Stimulated activated naive B cell treated with anti-CD40 and anti-IgM and Interleukin-4, amounts not matched to agents 10 μg/mL and 1 μg/mL and 100 μg/mL, for 72 hours (primary cell): ENCODE measurements at places on chromosomes 2 and 18.
A peak's percentile ranks its signal among the peaks of the same experiment; 100 is the strongest.

- H3K27ac ChIP-seq, result no peak overlapping the region
- H3K36me3 ChIP-seq, result no peaks in the 10 kb centered on the region
- DNase-seq, result no peak
These were observed 1434.4 kb downstream of the LRP1B start for GRCh38 chr2:140696449-140696848.

DNA sequence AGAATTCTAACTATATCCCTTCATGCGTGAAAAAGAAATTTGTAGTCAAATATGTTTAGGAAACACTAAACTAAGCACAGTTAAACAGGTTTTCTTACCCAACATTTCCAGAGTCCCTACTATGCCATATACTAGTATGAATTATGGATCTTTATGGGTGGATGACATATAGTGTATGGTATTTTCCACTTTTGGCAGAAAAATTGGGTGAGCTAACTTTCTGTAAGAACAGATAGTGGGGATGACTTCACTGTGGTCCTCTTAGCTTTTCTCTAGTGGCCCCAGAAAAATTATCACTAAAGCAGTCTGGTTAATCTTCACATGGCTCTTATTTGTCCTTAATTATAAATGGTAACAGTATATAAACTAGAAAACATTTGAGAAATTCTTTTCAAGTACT, 240.0 kb upstream of the GULP1 start:
- H3K27me3 ChIP-seq, result no peaks in the 10 kb centered on the region
- DNase-seq, result no peak
- no peak overlapping the region for H3K27ac ChIP-seq
- no peaks in the 10 kb centered on the region for H3K36me3 ChIP-seq
- no peak overlapping the region for H3K4me3 ChIP-seq
- no peaks in the 10 kb centered on the region for H3K4me1 ChIP-seq

- DNase-seq, result no peak
- peaks cover 51% of the 10 kb centered on the region for H3K4me1 ChIP-seq
- H3K36me3 ChIP-seq, result peaks cover 24% of the 10 kb centered on the region
- no peak overlapping the region for H3K27ac ChIP-seq
- no peak overlapping the region for H3K4me3 ChIP-seq
- H3K27me3 ChIP-seq, result no peaks in the 10 kb centered on the region
These were observed 2.8 kb downstream of the DYM start for GRCh38 chr18:49457616-49458015.

GRCh38 chr2:15242936-15243461, 318.1 kb downstream of the NBAS start:
- no peak overlapping the region for H3K4me3 ChIP-seq
- peaks cover 17% of the 10 kb centered on the region for H3K36me3 ChIP-seq
- H3K27ac ChIP-seq, result no peak overlapping the region
- no peaks in the 10 kb centered on the region for H3K27me3 ChIP-seq

DNA sequence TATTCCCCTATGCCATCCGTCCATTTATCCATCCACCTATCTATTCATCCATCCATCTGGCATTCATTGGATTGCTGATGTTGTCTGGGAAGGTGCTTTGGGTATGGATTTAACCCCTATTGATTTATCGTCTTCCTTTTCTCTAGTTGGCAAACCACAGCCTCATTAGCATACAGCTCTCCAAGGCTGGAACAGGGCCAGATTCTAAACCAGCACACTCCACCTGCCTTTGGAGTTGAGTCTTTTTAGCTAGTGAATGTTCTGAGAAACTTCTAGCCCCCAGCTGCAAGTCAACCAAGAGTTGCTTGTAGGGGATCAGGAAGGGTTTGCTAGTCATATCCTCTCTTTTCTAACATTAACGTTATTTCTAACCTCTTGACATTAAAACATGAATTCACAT, 90.7 kb downstream of the NRP2 start:
- DNase-seq, result no peak
- peaks cover 15% of the 10 kb centered on the region for H3K4me1 ChIP-seq
- H3K27ac ChIP-seq, result no peak overlapping the region
- H3K4me3 ChIP-seq, result no peak overlapping the region
- peaks cover 5% of the 10 kb centered on the region for H3K36me3 ChIP-seq
- H3K27me3 ChIP-seq, result no peaks in the 10 kb centered on the region

DNA sequence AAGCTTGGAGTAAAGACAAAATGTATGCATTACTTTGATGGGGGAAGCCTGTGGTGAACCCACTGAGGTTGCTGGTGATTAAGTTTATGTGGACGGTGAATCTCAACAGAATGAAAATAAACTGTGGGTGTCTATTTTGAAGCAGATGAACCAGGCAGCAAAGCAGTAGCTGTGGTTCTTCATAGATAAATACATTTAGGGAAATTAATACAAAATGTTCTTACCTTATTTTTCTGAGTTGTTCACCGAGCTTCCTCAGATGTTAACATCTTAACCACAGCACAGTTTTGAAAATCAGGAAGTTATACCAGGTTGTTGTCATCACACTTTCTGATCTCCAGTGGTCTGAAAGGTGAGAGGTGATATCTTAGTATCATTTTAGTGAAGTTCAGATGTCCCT, 53.9 kb downstream of the NCK2 start:
- no peaks in the 10 kb centered on the region for H3K27me3 ChIP-seq
- H3K36me3 ChIP-seq, result peaks cover 41% of the 10 kb centered on the region
- peak overlapping the region; percentile 97 for H3K27ac ChIP-seq

DNA sequence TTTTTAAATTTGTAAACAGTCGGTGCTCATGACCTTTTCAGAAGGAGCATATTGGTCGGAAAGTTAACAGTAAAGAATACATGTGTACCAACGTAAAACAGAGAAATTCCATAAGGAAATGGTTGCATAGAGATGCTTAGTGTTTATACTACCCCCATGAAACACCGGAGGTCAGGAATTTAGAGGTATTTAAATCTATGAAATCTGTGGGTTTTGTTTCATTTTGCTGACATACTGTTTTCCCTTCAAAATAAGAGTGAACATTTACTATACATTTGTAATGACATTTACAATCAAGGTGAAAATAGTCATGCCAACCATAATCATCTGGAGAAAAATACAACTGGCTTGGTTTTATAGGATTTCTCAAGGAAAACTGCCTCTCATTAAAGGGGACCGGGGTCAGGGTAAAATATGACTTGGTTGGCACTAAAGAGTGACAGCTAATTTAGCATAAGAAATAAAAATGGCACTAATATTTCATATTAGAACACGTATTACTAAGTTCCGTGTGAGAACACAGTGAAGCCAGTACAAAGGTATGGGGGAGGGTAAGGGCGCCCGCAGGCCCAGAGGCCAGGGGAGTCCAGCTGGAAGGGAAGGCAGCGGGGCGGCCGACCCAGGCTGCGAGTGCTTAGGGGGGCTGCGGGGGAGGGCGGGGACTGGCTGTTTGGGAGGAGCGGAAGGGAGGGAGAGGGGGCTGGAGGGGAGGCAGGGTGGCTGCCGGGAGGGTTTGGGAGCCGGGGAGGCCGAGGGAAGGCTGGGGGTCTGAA, 1.1 kb upstream of the RNU4ATAC start:
- peaks cover 72% of the 10 kb centered on the region for H3K4me1 ChIP-seq
- H3K27ac ChIP-seq, result peak overlapping the region; percentile 98
- DNase-seq, result no peak
- peak overlapping the region; percentile 96 for H3K4me3 ChIP-seq
- H3K36me3 ChIP-seq, result peaks cover 39% of the 10 kb centered on the region
- no peaks in the 10 kb centered on the region for H3K27me3 ChIP-seq

GRCh38 chr2:156309167-156309566, 23.4 kb downstream of the NR4A2 start:
- H3K4me1 ChIP-seq, result peaks cover 8% of the 10 kb centered on the region
- no peak overlapping the region for H3K4me3 ChIP-seq
- H3K27me3 ChIP-seq, result peaks cover 40% of the 10 kb centered on the region
- no peaks in the 10 kb centered on the region for H3K36me3 ChIP-seq
- DNase-seq, result no peak

- H3K27me3 ChIP-seq, result no peaks in the 10 kb centered on the region
- H3K4me1 ChIP-seq, result no peaks in the 10 kb centered on the region
- H3K27ac ChIP-seq, result peak overlapping the region; percentile 10
- no peak overlapping the region for H3K4me3 ChIP-seq
- H3K36me3 ChIP-seq, result no peaks in the 10 kb centered on the region
- no peak for DNase-seq
These were observed 283.9 kb downstream of the SLC8A1 start for GRCh38 chr2:40168032-40168431.

DNA sequence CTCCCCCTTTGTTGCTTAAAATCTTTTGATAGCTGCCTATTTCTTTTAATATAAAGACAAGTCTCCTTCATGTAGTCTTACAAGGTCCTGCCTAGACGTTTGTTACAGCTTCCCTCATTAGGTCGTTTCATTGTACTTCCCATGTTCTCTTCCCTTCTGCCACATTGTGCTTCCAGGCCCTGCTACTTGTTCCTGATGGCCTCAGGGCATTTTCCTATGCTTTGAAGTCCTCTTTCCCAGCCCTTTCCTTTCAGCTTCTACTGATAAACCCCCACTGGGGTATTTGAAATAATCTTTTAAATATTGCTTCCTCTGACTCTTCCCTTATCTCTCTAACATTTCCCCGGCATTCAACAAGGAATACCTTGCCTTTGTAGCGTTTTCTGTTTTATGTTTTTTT, 67.4 kb downstream of the UBE2E3 start:
- DNase-seq, result no peak
- no peaks in the 10 kb centered on the region for H3K27me3 ChIP-seq
- H3K27ac ChIP-seq, result no peak overlapping the region

DNA sequence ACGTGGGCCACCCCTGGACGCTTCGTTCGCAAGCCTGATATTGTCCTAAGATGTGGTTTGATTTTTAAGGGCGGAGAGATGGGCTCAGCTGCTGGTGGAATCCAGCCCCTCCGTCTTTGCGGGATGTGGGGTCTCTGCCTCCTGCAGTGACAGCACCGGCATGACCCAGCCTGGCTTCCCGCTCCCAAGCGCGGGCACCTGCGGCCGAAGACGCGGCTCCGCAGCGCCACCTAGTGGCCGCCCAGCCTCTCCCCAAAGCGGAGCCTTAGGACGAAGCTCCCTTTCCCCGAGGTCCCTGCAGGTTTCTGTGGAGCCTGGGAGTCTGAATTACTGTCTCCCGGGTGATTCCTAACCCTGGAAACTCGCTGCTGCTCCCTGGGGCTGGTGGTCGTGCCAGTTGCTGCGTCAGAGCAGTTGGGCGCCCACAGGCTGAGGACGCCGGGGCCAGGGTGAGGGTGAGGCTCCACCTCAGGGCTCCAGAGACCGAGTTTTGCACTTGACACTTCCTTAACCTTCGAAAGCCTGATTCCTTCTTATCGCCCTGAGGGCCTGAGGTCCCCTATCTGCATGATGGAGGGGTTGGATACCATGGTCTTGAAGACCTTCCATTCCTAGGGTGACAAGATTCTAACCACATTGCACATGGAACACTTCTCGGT, 137.5 kb downstream of the TPO start:
- H3K27me3 ChIP-seq, result peaks cover 47% of the 10 kb centered on the region
- no peak overlapping the region for H3K4me3 ChIP-seq
- no peaks in the 10 kb centered on the region for H3K36me3 ChIP-seq

DNA sequence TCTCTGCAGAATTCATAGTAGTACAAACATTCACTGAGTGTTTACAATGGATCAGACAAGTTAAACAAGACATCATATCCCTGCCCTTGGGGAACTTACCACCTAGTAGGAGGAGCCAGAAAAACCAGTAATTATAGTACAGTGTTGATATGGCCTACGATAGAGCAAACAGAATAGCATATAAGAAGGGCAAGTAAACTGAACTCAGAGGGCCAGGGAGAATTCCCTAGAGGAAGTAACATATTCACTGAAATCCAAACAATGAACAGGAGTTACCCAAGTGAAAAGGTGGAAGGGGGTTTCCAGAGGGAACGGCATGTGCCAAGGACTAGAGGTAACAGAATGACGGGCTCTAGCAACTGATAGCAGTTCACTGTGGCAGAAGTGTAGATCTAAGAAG, 34.1 kb downstream of the NHEJ1 start:
- peaks cover 15% of the 10 kb centered on the region for H3K36me3 ChIP-seq
- H3K4me1 ChIP-seq, result peaks cover 34% of the 10 kb centered on the region
- H3K4me3 ChIP-seq, result no peak overlapping the region

DNA sequence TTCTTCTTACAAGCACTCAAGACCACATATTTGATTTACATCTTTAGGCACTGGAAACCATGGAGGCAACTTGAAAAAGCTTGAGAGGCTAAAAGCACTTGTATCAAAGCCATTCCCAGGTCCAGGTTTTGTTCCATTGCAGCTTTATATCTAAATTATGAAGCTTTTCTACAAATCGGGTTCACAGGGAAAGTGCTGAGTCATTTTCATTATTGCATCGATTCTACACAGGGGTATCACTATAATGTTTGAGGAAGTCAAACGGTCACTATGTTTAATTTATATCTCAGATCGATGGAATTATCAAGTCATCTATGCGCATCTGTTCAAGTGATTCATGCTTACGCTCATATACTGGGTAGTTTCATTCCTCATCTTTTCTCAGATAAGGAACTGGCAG, 118.7 kb downstream of the VWC2L start:
- H3K27ac ChIP-seq, result no peak overlapping the region
- DNase-seq, result no peak
- no peaks in the 10 kb centered on the region for H3K36me3 ChIP-seq
- H3K27me3 ChIP-seq, result peaks cover 6% of the 10 kb centered on the region
- H3K4me3 ChIP-seq, result no peak overlapping the region

DNA sequence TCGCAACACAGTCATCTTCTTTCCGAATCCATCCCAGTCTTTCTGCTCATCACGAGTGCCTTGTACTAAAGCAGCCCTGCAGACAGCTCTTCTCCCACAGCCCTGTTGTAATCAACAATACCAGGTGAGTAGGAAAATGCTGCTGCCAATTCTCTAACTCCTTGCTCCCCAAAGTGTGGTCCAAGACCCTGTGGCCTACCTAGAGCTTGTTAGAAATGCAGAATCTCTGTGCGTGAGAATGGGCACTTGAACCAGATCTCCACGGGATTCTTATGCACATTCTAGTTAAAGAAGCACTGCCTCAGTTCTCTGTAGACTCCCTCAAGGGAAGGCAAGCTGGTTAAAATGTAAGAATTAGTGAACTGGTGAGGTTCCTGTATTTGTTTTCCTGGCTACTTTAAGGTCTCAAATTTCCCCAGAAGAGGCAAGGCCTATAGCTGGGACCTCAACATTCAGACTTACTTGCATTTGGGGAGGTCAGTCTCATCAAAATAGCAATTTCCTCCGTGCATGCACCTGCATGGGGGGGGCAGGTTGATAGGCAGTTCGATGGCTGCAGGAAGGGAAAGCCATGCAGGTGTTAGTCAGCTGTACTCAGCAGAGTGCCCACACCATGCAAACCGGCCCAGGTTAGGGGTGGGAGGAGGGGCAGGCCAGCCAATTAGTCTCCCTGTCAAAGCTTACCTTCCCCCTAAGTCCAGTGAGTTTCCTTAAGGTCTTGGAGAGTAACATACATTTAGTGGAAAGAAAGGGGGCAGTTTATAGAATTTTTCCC, 70.8 kb downstream of the DHRS9 start:
- no peaks in the 10 kb centered on the region for H3K27me3 ChIP-seq
- H3K36me3 ChIP-seq, result no peaks in the 10 kb centered on the region
- no peak for DNase-seq

GRCh38 chr18:63848159-63848558, 39.3 kb upstream of the SERPINB2 start:
- H3K27ac ChIP-seq, result no peak overlapping the region
- H3K4me1 ChIP-seq, result no peaks in the 10 kb centered on the region
- no peaks in the 10 kb centered on the region for H3K36me3 ChIP-seq
- H3K4me3 ChIP-seq, result no peak overlapping the region
